ENCODE measurements at places on chromosomes 3 and 15.

- no peak for DNase-seq
These were observed 243.3 kb upstream of the TOPAZ1 start for GRCh38 chr3:43998370-43998835.

GRCh38 chr3:66066963-66067617 lies 28.4 kb upstream of the MAGI1 start:
- DNase-seq = no peak

GRCh38 chr3:56693750-56694149 lies 10.7 kb upstream of the TASOR start:
- DNase-seq = no peak

DNA sequence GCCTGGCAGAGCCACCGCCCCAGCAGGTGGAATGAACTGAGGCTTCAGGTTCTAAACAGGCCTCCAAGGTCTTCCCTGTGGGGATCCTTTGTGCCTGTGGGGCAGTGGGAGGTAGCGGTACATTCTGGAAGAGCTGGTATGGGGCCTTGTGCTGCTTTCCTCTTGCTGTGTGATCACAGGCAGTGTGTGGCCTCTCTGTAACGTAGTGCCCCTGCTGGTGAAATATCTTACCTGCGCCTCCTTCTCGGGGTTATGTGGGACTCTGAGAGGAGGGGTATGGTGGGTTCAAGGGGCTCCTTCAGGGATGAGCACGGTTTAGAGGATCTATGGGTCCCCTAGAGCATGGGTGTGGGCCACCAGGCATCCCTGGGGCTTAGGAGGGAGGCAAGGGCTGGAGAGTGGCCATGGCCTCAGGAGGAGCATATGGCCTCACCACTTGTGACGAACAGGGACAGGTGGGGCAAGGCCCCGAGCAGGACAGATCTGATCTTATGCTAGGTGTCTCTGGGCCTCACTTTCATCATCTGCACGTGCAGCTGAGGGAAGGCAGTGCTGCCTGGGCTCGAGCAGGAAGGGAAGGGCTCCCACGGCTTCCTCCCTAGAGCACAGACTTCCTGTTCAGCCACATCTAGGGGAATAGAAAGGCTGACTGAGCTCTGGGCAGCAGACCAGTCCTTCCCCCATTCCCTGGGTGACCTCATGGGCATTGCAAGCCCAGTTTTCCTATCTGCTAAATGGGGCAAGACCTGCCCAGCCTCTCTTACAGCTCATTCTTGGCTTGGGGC lies 1.9 kb upstream of the ALS2CL start:
- no peak for DNase-seq

- no peak for DNase-seq
These were observed 497.4 kb upstream of the RASGRP1 start for GRCh38 chr15:39061952-39062464.

- DNase-seq = no peak
These were observed 168.8 kb upstream of the TTC14 start for GRCh38 chr3:180433152-180433551.

- DNase-seq = no peak
These were observed 223.3 kb downstream of the EPHB1 start for GRCh38 chr3:135018149-135018923.

DNA sequence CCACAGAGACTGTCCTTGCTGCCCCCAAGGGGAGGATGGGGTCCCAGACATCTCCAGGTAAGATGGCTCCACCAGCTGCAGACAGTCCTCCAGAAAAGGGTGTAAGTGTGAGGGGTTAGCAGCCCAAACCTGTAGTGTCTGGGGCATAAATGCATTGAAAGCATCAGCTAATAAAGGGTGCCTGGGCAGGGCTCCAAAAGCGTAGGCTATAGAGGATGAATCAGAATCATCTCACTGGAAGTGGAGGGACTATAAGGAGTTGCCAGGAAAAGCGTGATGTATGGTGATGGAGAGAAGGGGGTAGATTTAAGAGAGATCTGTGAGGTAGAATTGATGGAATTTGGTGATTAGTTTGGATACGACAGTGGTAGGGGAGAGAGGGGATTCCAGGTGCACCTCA lies 79.9 kb upstream of the ONECUT1 start:
- DNase-seq = no peak

GRCh38 chr3:123090728-123091531 lies 24.1 kb downstream of the PDIA5 start:
- no peak for DNase-seq

- no peak for DNase-seq
These were observed 1076.8 kb downstream of the TBL1XR1 start for GRCh38 chr3:176120507-176120906.

DNA sequence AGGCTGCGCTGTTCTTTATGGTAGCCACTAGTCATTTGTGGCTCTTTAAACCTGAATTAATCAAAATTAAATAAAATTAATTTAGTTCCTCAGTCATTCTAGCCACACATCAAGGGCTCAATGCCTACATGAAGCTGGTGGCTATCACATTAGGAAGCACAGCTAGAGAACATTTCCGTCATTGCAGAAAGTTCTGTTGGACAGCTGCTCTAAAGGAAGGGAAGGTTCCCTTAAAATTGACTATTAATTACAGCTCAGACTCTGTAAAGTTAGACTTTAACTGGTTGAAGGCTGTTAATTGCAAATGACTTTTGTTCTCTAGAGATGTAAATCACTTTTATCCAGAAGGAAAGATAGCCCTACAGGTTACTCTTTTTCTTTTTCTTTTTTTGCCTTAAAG lies 202.7 kb upstream of the ADAMTS9 start:
- no peak for DNase-seq

- no peak for DNase-seq
These were observed 39.7 kb upstream of the AADAC start for GRCh38 chr3:151774235-151774634.

GRCh38 chr3:117346901-117347300 lies 637.3 kb downstream of the TUSC7 start:
- no peak for DNase-seq

DNA sequence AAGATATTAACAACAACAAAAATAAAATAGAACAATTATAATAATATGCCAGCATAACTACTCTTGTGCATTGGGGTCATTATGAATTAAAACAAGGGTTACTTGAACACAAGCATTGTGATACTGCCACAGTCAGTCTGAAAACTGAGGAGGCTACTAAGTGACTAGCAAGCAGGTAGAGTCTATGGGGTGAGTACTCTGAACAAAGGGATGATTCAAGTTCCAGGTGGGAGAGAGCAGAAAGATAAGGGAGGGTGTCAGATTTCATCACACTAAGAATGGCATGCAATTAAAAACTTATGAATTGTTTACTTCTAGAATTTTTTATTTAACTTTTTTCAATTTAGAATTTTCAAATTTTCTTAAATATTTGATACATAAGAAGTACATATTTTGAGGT lies 754.4 kb upstream of the GOLIM4 start:
- no peak for DNase-seq

- DNase-seq = no peak
These were observed 72.7 kb upstream of the FAM174B start for GRCh38 chr15:92728266-92728665.

- DNase-seq = no peak
These were observed 28.4 kb downstream of the ANKRD28 start for GRCh38 chr3:15769256-15769915.

DNA sequence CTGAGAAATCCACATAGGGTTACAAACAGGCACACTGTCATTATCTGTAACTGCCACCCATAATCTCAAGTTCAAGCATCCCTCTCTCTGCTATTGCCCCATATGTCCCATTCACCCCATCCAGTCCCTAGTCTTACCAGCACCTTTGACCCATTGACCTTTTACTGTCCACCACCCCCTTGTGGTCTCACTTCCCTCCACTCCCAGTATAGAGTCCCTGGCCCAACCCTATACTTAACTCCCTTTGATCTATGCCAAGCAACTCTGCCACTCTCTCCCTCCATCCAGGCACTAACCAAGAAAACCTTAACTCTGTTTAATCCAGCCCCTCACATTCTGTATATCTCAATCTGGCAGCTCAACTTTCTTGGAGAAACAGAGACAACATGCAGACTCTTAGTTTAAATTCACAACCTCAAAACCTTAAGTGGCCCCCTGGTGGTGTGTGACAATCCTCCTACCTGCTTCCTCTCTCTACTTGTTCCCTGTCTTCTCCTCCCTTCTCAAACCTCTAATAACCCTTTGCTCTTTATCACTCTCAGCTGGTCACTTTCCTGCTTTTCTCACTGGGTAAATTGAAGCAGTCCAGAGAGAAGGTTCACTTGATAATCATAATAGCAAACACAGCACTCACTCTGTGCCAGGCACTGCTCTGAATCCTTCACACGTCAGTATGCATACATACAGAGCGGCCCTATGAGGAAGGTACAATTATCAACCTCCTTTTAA lies 162.7 kb downstream of the STT3B start:
- no peak for DNase-seq

- DNase-seq = no peak
These were observed 35.4 kb downstream of the PXYLP1 start for GRCh38 chr3:141266797-141267555.

DNA sequence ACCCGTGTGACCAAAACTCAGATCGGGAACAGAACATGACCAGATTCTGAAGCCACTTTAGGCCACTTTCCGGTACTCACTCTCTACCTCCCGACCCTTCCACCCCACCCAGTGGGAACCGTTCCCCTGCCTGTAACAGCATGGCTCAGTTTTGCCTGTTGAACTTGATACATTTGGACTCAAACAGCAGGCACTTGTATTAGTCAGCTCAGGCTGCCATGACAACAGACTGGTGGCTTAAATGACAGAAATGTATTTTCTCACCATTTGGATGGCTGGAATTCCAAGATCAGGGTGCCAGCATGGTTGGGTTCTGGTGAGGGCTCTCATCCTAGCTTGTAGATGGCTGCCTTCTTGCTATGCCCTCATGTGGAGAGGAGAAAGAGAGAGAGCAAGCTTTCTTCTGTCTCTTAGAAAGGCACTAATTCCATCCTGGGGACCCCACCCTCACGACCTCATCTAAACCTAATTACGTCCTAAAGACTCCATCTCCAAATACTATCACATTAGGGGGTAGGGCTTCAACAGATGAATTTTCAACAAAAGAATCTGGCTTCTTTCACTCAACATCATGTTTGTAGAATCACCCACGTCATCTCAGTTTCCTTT lies 9.3 kb upstream of the SSUH2 start:
- no peak for DNase-seq

GRCh38 chr15:41899854-41900442 lies 6.1 kb upstream of the SPTBN5 start:
- DNase-seq = no peak

DNA sequence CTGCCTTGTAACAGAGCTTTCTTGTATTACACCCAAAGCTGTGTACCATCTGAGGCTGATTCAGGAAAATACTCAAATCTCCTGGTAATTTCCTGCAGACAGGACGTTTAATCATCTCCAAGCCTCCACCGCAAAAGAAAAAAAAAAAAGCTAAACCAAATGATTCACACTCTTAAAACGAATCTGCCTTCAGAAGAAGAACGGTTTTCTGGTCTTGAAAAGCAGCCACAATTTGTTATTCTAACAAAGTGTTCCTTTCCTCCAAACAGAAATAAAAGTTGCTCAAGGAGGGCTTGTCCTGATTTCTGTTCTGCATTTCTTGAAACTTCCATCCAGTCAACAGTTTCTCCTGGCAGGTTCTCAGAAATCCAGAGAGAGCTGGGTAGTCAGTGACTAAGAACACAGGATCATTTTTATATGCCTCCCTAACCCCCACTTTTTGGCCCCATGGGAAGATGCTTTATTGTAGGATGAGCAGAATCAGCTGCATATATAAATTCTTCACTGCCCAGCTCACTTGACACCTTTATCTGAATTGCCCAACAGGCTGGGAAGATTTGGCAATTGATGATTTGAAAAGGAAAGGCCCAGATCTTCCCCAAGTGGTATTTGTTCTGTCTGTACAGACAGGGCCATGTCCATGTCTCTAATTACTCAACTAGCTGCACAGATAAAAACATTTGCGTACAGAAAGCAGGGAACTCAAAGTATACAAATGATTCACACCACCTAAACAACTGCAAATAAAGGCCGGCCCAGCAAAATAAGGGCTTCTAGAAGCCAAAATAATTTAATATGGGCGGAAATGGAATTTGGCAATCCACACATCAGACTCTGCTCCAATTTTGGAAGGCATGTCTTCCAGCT lies 41.0 kb upstream of the PRICKLE2 start:
- DNase-seq = no peak

DNA sequence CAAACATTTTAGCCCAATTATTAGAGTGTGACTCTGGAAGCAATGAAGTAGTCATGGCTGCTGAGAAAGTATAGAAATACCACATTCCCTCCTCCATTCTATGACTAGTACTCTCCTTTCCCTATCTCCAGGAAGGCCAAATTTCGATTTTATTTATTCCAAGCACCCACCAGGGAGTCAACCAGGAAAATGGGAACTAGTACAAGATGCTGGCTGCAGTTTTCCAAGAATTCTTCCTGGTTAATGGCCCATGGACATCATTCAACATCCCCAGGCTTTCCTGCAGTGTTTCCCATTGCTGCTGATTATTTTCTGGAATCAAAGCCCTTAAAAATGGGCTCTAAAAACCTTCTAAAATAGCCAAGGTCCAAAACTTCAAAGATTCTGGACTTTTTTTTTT lies 247.9 kb upstream of the STT3B start:
- DNase-seq = no peak

DNA sequence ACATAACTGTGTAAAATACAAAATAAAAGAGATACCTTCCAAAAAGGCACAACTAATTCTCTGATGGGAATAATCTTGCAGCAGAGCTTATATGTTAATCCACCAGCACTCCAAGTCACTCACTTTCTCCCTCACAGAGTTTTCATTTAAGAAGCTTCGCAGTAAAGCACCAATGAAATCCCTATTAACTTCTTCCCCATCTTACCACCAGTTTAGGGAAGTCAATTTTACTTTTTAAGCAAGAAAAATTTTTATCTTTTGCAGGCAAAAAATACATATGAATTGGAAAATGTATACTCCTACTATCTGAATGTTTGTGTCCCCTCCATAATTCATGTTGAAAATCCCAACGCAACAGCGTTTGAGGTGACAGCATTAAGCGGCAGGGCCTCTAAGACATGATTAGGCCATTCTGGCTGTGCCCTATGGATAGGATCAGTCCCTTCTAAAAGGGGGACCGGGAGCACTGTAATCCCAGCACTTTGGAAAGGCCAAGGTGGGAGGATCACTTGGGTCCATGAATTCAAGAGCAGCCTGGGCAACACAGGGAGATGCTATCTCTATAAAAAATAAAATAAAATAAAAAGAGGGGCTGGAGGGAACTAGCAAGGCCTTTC lies 435.8 kb downstream of the SHQ1 start:
- DNase-seq = no peak

GRCh38 chr15:78429477-78429876 lies 8.5 kb upstream of the IREB2 start:
- DNase-seq = no peak

Data from stimulated activated CD4-positive, alpha-beta T cell treated with anti-CD3 and anti-CD28 coated beads, Interleukin-15, amount 100 ng/mL, for 1 hour (primary cell).